Activated T-helper 2 cell treated with anti-CD3 and anti-CD28 coated beads, Interferon-gamma antibody, Interleukin-2, Interleukin-4, amounts not matched to agents 10 μg/mL and 5 μg/mL and 100 μg/mL, durations not matched to agents 14 hours and 24 hours and 36 hours (primary cell): ENCODE measurements at places on chromosomes 1 and 21.

GRCh38 chr1:55192093-55192492 lies 23.1 kb downstream of the USP24 start:
- no peak overlapping the region for H3K4me3 ChIP-seq
- H3K27ac ChIP-seq: no peak overlapping the region
- no peak for DNase-seq
- H3K27me3 ChIP-seq: no peaks in the 10 kb centered on the region

DNA sequence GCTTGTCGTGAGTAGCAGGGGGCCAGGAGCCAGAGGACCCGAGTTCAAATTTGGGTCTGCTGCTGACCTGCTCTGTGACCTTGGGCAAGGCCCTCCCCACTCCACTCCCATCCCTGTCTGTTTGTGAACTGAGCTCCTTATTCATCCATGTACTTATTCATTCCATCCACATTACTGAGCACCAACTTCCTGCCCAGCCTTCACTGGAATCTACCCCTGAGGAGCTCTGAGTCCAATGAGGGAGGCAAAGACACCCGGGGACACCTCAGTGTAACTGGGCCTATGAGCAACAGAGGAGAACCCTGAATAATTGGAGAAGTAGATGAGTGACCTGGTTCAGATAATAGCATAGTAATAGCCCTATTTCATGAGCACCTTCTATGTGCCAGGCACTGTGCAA lies 8.9 kb downstream of the BSND start:
- no peaks in the 10 kb centered on the region for H3K4me1 ChIP-seq
- no peaks in the 10 kb centered on the region for H3K36me3 ChIP-seq
- no peaks in the 10 kb centered on the region for H3K27me3 ChIP-seq
- no peak for DNase-seq
- H3K27ac ChIP-seq: no peak overlapping the region
- no peak overlapping the region for H3K4me3 ChIP-seq

DNA sequence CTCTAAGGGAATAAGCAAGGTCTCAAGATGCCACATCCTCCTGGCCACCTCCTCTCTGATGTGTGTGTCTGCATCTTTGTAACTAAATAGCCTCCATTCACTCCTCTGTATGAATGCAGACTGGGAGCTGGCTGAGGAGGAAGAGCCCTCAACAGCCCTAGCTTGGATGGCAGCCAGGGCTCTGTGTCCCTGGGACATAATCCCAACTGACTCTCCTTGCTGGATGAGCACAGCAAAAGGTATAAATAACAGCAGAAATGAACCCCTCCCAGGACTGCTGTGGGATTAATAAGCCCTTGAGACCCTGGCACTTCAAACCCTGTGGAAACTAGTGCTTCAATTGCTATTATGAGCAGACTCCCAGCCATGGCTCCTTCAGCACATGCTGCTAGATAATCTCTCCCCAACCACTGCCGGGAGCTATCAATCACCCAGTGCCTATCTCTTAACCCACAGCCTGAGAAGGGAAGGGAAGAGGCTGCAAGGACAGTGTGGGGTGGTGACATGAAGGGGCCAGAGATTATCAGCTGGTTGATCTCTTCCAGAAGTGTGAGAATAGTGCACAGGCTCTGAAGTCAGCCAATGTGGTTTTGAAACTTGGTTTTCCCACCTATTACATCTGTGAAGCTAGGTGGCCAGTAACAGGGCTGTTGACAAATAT lies 152.2 kb downstream of the TNR start:
- H3K27ac ChIP-seq: no peak overlapping the region
- H3K27me3 ChIP-seq: peaks cover 3% of the 10 kb centered on the region
- no peak for DNase-seq
- no peak overlapping the region for H3K4me3 ChIP-seq
- H3K36me3 ChIP-seq: no peaks in the 10 kb centered on the region

DNA sequence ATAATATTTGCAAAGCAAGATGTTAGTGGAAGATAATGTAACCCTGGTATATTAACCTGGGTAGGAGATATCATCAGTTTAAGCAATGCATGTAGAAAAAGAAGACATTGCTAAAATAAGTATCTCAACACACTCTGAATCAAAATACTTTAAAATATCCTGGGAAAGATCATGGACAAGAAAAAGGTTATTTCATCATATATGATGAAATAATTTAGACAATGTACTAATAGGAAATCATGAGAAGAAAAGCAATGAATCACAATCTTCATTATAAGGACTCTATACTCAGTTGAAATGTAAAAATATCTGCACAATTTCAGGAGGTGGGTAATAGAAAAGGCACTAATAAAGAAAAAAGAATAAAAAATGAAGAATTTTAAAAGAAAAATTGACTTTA lies 158.8 kb downstream of the KCNT2 start:
- H3K4me1 ChIP-seq: no peaks in the 10 kb centered on the region
- H3K4me3 ChIP-seq: no peak overlapping the region
- no peaks in the 10 kb centered on the region for H3K36me3 ChIP-seq
- no peak overlapping the region for H3K27ac ChIP-seq

DNA sequence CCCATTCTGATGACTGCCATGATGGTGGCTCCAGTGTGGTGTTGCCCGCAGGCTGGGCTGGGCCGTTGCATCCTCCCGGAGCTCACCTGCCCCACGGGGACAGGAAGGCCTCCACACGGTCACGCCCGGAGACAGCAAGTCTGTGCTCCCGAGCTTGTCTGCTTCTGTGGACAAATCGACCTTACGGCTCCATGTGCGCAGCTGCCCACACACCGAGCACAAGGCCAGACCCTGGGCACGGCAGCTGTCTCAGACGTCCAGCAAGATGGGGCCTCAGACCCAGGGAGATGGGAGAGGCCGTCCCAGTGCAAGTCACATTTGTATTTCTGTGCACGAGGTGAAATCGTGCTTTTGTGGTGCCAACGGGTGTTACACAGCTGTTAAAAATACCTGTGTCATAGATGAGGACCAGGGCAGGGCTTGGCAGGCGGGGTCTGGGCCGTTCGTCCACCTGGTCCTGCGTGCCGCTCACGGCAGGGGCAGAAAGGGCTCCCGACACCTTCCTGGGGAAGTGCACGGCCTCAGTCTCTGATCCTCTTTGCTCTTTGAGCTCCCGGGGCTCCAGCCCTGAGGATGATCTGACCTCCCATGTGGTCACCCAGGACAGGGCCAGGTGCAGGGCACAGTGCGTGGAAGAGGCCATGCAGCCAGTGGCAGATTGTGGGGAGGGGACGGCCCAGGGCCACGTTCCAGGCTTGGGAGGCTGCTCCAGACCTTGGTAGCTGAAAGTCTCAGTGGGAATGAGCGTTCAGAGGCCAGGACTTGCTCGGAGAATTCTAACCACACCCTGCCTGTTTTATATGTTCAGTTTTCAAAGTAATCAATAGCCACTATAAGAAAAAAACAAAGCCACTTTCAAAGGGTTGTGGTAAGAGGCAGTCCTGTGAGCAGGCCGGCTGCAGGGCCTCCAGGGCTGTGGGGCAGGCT lies 13.5 kb downstream of the COL6A1 start:
- H3K27ac ChIP-seq: no peak overlapping the region
- no peak for DNase-seq
- no peaks in the 10 kb centered on the region for H3K36me3 ChIP-seq
- H3K4me1 ChIP-seq: no peaks in the 10 kb centered on the region

GRCh38 chr1:201560328-201561194 lies 21.6 kb downstream of the NAV1 start:
- no peak overlapping the region for H3K27ac ChIP-seq
- no peaks in the 10 kb centered on the region for H3K27me3 ChIP-seq
- H3K4me3 ChIP-seq: no peak overlapping the region
- H3K4me1 ChIP-seq: peaks cover 2% of the 10 kb centered on the region

- no peak overlapping the region for H3K4me3 ChIP-seq
- DNase-seq: no peak
- H3K4me1 ChIP-seq: no peaks in the 10 kb centered on the region
- H3K27me3 ChIP-seq: peaks cover 2% of the 10 kb centered on the region
- no peaks in the 10 kb centered on the region for H3K36me3 ChIP-seq
Measured at GRCh38 chr1:7727809-7728471, 43.2 kb upstream of the VAMP3 start.

DNA sequence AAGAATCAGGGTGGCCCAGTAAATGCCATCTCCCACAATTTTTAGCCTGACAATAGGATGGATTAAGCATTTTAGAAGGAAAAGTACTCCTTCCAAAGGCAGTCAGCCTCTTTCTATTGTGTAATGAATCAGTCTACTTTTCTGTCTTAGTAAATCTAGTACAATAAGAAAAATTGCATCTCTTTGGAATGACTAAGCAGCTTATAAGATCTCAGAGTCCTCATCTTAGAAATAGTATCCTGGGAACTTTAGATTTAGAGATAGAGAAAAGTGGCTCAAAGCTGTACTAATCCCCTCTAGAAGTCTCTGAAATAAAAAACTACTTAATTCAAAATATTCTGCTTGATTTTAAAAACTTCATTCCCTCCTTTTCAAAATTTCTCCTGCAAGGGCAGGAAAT lies 81.4 kb downstream of the SLC44A5 start:
- no peaks in the 10 kb centered on the region for H3K36me3 ChIP-seq
- H3K4me3 ChIP-seq: no peak overlapping the region
- no peak overlapping the region for H3K27ac ChIP-seq
- H3K4me1 ChIP-seq: no peaks in the 10 kb centered on the region

DNA sequence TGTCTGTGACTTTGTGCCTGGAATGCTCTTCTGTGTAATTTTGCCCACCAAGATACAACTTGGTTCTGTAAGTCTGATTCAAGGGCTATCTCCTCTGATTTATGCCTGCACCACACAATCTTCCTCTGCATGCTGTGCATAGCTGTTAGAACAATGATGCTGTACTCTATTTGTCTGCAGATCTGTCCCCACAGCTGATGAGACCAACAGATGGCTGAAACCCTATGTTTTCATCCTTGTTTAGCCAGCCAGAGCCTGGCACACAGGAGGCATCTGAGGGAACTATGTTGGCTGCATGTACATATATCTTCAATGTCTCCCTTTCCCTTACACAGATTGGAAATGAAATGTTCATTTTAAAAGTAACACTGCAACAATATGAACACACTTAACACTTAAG lies 58.0 kb upstream of the ABCA4 start:
- no peak overlapping the region for H3K27ac ChIP-seq
- no peak for DNase-seq
- H3K27me3 ChIP-seq: peaks cover 18% of the 10 kb centered on the region
- no peaks in the 10 kb centered on the region for H3K36me3 ChIP-seq

DNA sequence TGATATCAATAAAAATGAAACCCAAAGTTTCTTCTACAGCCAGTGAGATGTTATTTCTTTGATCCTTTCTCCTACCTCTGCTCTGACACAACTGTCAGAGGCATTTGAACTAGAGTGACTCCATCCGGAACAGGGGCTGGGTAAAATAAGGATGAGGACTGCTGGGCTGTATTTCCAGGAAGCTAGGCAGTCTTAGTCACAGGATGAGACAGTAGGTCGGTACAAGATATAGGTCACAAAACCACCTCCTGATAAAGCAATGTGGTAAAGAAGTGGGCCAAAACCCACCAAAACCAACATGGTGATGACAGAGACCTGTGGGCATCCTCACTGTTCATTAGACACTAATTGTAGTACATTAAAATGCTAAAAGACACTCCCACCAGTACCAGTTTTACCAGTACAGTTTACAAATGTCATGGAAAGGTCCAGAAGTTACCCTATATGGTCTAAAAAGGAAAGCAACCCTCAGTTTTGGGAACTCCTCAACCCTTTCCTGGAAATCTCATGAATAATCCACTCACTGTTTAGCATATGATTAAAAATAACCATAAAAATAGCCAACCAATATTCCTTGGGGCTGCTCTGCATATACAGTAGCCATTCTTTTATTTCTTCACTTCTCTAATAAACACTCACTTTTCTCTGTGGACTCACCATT lies 96.7 kb downstream of the GABPA start:
- H3K27me3 ChIP-seq: no peaks in the 10 kb centered on the region
- H3K27ac ChIP-seq: no peak overlapping the region

DNA sequence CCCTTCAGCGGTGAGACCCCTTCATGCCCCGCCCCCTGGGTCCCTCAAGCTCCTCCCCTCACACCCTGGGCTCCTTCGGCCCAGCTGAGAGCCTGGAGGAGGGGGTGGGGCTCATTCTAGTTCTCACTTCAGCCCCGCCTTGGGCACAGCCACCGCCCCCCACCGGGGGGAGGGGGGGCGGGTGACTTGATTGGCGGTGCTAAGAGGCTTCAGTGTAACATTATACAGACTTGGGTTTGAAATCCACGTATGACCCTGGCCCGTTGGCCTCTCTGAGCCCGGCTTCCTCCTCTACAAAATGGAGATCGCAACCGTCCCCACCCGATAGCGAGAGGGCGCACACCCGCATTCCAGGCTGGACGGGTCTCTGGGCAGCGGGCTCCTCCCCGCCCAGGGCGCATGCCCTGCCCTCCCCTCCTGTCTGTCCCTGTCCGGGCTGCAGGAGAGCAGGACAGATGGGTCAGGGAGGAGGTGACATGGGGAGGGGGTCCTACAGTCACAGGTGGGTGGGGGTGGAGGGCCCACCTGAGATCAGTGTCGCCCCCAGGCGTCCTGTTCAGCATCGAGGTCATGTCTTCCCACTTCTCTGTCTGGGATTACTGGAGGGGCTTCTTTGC lies 5.1 kb downstream of the CLCNKB start:
- H3K4me3 ChIP-seq: no peak overlapping the region
- no peaks in the 10 kb centered on the region for H3K4me1 ChIP-seq

- peaks cover 8% of the 10 kb centered on the region for H3K4me1 ChIP-seq
- H3K27ac ChIP-seq: no peak overlapping the region
- no peak for DNase-seq
- H3K36me3 ChIP-seq: peaks cover 34% of the 10 kb centered on the region
Measured at GRCh38 chr1:174230399-174230798, 71.1 kb downstream of the RABGAP1L start.

GRCh38 chr1:223709598-223709997 lies 2.7 kb upstream of the CAPN2 start:
- H3K4me1 ChIP-seq: peaks cover 42% of the 10 kb centered on the region
- no peaks in the 10 kb centered on the region for H3K27me3 ChIP-seq
- no peak overlapping the region for H3K27ac ChIP-seq
- DNase-seq: no peak

DNA sequence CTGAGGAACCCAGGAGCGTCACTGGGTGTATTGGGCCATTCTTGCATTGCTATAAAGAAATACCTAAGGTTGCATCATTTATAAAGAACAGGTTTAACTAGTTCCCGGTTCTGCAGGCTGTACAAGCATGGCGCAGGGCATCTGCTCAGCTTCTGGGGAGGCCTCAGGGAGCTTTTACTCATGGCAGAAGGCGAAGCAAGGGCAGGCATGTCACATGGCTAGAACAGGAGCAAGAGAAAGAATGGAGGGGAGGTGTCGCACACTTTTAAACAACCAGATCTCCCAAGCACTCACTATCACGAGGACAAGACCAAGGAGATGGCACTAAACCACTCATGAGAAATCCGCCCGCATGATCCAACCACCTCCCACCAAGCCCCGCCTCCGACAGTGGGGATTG lies 65.2 kb downstream of the PSMG1 start:
- H3K4me1 ChIP-seq: peaks cover 15% of the 10 kb centered on the region
- no peak for DNase-seq
- peaks cover 4% of the 10 kb centered on the region for H3K36me3 ChIP-seq
- no peak overlapping the region for H3K4me3 ChIP-seq
- H3K27me3 ChIP-seq: peaks cover 9% of the 10 kb centered on the region
